ENCODE measurements at places on chromosomes 5 and 9.

DNA sequence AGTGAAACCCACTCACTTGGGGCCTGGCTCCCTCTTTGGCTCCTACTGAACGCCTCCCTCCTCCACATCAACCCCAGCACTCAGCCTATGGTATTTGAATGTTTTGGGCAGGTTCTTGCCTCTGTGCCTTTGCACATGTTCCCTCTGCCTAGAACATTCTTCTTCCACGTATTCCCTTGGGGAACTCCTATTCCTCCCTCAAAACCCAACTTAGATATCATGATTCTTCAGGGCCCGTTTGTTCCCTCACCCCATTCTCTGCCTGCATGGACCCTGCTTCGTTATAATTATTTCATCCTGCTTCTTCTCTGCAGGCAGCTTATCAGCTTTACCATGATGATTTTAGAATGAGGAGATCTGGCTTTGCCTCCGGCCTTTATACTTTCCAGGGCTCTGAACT lies 215.0 kb upstream of the IER5L start:
- no peak for DNase-seq

DNA sequence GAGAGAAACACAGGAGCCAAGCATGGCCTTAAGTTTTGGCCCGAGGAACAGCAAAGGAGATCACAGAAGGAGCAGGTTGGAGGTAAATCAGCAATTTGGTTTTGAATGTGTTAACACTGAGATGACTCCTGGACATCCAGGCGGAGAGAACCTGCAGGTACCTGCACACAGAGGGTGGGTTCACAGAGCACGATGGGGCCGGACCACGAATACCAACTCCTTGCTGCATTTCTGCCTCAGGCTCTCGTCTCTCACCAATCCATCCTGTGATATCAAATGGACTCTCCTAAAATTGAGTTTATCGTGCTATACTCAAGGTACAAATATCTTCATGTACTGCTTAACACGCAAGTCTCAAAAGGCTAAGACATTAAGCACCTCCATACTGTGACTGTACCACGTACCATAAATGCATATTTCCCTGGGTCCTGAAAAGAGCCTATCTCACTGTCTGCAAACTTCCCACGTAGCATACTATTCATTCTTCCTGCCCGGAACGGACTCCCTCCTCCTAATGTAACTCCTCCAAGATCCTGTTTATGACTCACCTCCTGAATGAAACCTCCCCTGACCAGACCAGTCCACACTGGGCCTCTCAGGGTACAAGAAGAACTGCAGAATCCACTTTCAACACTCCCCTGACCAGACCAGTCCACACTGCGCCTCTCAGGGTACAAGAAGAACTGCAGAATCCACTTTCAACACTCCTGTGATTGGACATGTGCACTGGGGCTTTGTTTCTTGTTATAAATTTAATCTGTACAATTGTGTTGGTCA lies 380.8 kb upstream of the RFX3 start:
- DNase-seq, result no peak

GRCh38 chr5:146632620-146633322 lies 116.8 kb upstream of the GPR151 start:
- peak; percentile 86 for DNase-seq

GRCh38 chr5:147534172-147534951 lies 24.5 kb upstream of the DPYSL3 start:
- no peak for DNase-seq

DNA sequence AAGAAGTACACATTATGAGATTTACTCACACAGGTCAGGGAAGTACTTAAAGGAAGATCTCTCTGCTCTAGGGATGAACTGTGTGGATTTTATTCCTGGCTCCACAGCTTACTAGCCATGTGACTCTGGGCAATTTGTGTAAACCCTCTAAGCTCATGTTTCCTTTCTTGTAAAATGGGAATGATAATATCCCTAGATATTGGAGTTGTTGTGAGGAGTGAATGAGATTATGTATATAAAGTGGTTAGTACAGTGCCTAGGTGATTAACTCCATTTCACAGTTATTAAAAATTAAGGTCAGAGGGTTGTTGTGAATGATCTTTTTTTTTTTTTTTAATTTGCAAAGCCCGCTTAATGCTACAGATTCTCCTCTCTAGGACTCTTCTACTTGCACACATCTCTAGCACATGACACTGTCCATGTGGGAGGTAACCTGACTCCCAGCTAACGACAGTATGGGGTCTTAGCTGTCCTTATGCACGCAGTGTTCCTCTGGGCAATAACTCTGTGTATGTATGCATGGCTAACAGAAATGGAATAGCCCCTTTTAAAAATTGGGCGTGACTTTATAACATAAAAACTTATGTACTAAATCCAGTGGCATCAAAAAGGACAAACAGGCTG lies 23.9 kb upstream of the MYOT start:
- no peak for DNase-seq

- DNase-seq, result no peak
Observed at GRCh38 chr9:27340285-27340674, 43.3 kb upstream of the EQTN start.

- DNase-seq, result no peak
Observed at GRCh38 chr9:95311961-95312360, 5.5 kb downstream of the FANCC start.

DNA sequence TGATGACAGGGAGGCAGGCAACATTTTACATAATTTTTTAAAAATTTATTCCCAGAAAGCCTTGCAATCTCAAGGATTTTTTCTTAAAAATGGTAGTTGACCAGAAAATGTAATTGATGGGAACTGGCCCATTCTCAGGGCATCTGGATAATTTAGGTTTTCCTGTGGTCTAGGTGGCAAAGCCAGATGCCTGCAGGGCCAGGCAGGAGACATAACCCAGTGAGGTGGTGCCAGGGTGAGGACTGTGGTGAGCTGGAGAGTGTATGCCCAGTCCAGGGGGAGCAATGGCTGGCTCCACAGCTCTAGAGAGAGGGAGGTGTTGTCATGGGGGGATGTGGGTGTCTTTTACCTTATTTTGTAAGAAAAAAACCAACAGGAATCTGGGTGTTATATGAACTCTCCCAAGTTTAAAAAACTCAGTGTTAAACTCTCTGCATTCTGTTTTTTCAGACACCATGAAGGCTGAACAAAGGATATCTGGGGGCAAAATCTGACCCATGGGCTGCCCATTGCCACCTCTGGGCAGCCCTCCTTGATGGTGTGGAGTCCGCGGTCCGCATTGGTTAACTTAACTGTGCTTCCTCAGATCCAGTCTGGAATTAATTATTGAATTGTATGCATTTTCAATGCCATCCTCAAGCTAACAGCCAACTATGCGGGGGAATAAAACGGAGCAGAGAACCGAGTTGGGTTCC lies 43.9 kb downstream of the BOD1 start:
- no peak for DNase-seq

DNA sequence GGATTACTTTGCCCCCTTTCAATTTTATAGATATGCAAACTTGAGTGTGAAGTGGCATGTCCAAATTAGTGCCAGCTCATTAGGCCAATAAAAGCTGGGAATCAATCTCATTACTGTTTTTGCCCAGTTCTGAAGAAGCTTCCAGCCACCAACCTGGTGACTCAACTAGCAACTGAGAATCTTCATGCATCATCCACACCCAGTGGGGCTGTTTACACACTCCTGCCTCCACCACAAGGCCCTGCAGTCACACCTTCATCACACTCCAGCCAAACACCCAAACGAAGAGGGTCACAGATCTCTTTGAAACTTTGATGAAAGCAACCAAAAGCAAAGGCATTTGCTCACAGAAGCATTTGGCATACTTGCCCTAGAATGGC lies 41.3 kb upstream of the S1PR3 start:
- no peak for DNase-seq

GRCh38 chr5:149782018-149782894 lies 52.1 kb downstream of the PPARGC1B start:
- no peak for DNase-seq

GRCh38 chr5:157390133-157390532 lies 69.9 kb upstream of the NIPAL4 start:
- no peak for DNase-seq

- no peak for DNase-seq
Observed at GRCh38 chr9:81539317-81539716, 150.0 kb downstream of the TLE1 start.

- peak; percentile 89 for DNase-seq
Observed at GRCh38 chr9:18331310-18331684, 142.7 kb upstream of the ADAMTSL1 start.

DNA sequence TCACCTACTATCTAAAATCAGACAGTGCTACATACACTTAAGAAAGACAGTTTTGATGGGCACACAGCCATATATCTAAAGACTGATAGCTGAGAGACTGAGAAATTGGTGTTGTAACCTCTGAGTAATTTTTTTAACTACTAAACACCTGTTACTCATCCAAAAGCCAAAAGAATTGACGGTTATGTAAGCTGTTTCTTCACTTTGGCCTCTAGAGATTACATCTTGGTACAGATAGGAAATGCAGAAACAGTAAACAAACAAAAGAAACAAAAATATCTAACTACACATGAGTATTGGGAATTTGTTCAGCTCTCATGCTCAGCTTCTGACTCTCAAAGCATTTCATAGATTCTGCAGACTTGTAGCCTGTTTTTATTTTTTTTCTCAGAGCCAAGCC lies 152.1 kb upstream of the GAS1 start:
- no peak for DNase-seq

DNA sequence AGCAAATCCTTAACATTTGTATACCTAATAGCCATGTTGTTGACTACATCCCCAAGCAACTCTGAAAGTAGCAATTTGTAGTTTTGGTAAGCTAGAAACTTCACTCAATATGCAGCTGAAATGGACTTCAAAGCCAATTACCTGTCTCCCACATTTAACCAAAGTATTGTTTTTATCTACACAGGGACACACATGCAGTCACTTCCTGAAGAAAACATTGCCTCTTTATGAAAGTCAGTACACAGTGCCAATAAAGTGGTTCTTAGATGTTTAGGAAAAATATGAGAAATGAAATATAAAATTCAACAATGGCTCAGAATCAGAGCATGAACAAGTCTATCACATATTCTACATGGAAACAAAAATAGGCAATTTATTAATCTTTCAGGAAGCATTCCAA lies 49.2 kb downstream of the OXCT1 start:
- no peak for DNase-seq

- no peak for DNase-seq
Observed at GRCh38 chr9:109020113-109020512, 6.8 kb upstream of the CTNNAL1 start.

DNA sequence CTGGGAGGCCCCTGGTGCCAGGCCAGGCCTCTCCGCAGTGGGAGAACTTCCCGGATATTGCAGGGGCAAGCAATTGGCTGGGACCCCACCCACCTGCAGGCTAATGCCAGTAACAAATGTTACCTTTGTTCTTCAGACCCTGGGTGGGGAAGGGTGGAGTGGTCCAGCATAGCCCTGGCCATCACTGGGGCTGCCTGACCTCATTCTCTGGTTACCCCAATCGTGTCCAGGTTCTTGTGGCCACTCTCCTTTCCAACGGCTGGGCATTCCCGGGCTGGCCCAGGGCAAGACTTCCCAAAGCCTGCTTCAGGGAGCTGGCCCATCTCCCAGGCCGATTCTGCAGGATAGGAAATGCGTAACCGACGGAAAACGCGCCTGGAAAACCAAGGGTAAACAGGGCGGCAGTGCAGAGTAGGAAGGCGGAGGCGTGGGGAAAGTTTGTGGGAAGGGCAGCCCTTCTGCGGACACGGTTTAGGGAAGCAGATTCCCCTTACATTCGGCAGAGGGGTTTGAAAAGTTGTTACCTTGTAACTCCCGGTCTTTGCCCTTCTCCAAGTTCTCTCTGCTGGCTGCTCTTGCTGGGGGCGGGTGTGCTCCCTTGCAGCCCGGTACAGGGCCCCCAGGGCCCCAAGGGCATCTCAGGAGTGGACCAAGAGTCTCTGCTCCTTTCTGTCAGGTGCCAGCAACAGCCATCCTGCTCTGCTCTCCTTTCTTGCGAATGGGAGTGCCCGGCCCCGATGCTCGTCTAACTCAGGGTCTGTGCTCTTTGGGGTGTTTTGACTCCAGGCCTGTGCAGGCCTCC lies 3.5 kb downstream of the NRARP start:
- no peak for DNase-seq

DNA sequence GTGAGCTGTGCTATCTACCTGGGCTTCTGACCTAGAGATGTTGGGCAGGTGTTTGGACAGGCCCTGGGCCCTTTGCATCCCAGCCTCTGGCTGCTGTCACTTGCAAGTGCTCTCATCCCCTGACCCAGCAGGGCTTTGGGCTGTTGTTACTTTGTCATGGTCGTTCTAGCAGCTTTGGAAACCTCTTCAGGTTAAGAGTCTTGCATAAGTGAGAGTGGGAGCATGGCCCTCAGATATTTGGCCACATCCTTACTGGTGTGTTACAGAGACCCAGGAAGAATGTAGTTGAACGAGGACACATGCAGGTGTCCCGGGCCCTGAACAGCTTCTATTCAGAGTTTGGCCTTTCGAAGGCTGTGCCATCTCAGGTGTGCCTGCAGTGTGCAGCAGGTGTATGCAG lies 4.5 kb downstream of the TENT4A start:
- DNase-seq, result no peak

GRCh38 chr9:4820168-4820567 lies 27.4 kb downstream of the RCL1 start:
- no peak for DNase-seq

GRCh38 chr9:93945400-93946337 lies 9.5 kb downstream of the BARX1 start:
- peak; percentile 25 for DNase-seq

DNA sequence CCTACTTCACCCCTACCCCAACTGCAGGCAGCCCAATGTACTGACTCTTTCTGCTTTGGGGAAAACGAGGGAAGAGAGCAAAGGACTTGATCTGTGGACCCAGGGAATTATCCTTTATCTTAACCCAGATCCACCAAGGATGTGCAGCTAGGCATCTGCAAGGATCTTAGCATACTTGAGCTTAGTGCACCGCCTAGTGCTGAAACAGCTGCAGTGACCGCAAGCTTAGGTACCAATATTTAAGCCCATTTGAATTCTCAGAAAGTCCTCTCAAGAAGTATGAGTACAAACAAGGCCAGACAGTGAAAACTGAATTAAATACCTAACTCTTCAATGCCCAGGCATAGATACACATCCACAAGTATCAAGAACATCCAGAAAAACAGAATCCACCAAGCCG lies 576.7 kb upstream of the ADAMTS16 start:
- peak; percentile 5 for DNase-seq

DNA sequence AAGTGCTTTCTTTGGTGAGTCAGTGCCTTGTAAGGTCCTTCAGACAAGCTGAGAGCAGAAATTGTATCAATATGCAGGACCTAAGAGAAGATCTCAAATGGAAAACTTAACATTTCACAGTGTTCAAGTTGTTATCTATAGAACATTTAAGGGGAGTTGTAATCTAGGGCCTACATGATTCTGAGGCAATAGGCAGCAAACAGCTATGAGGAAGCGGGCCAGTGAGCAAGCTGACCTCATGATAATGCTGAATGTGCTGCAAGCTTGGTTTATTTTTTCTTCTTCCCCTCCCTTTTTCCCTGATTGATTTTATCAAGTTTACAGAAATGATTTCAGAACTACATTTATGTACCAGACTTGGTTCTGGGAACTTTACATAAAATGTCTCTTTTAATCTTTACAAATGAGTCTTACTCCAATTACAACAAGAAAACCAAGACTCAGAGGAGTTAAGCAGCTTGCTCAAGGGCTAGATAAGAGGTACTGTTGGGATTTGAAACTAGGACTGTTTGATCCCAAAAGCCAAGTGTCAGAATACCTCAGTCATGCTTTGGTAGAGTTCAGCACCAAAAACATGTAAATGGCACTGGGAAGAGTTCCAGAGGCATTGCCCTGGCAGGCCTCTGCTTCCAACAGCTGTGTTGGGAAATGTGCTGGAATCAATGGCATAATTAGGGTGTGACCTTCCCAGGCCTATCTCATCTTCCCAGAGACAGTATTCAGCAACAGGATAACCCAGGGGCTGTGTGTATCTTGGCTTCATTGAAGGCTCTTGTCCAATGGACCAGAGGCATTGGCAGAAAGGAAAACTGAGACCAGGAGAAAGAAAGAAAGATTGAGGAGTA lies 130.1 kb downstream of the LRRC70 start:
- DNase-seq, result no peak

Measured in NCI-H1092 treated with DMSO at 0.1 percent for 48 hours (cell line).